Heart left ventricle (tissue), 16 donors: ENCODE measurements at places on chromosomes 13 and 19. TPM values are rescaled to one million over a fixed set of nuclear protein-coding genes. Genes with fewer than 3 reads are reported as not detected.
A peak's percentile ranks its signal among the peaks of the same experiment; 100 is the strongest.

- DNase-seq: no peak
Measured at GRCh38 chr19:48158210-48158790, 11.8 kb downstream of the LIG1 start.

GRCh38 chr13:94318418-94318817, 161.1 kb downstream of the DCT start:
- no peak for DNase-seq

- DNase-seq: no peak
Measured at GRCh38 chr19:4087787-4088679, 21.3 kb upstream of the ZBTB7A start.

GRCh38 chr19:52095172-52096014, at the start of gene ZNF841:
TSS of gene ZNF841 (minus strand) at chr19:52095765. CDS start at chr19:52084801, 10,964 bp downstream.
- peak; percentile 98 for DNase-seq

GRCh38 chr19:47024502-47024901, 4.9 kb downstream of the NPAS1 start:
- no peak for DNase-seq

DNA sequence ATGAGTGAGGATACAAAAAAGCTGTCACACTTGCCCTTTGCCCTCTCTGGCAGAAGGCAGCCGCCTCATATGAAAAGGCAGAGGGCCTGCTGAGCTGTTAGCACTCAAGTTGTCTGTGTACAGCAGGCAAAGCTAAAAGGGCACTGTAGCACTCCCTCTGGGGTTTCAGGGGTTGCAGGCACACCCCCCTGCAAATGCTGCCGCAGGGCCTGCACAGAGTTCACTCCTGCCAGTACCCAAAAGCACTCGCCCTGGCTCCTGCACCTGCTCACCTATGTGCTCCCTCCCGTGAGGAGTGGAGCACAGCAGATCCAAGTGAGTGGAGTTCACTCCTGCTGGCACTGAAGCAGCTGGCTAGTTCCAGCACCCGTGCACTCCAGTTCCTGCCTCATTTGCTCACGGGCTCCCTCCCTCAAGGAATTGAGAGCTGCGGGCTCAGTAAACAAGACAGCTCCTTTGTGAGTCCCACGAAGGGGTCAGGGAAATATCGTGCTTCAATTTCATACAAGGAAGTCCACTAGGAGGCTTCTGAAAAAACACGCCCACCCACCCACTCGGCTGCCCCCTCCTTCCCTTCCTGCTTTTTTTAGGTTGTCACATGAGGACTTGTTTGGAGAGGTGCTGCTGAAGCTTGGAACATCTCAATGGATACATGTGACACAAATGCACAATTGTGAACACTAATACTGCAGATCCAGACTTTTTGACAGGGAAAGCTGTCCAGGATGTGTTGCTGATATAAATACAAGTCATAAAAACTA, 9.9 kb upstream of the RCBTB2 start:
- peak; percentile 66 for DNase-seq

- DNase-seq: no peak
Measured at GRCh38 chr13:26619358-26619757, 61.9 kb downstream of the WASF3 start.

GRCh38 chr19:44712864-44713515, 14.0 kb downstream of the CEACAM16 start:
- DNase-seq: no peak

- DNase-seq: no peak
Measured at GRCh38 chr13:98484289-98485219, 92.4 kb downstream of the STK24 start.

DNA sequence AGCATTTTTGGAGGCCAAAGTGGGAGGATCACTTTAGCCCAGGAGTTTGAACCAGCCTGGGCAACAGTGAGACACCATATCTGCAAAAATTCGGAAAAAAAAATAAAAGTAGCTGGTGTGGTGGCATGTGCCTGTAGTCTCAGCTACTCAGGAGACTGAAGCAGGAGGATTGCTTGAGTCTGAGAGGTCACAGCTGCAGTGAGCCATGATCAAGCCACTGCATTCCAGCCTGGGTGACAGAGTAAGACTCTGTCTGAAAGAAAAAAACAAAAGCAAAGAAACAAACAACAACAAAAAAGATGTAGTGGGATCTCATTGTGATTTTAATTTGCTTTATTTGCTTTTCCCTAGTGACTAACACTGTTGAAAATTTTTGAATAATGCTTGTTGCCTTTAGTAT, 394.7 kb upstream of the KLHL1 start:
- DNase-seq: no peak

DNA sequence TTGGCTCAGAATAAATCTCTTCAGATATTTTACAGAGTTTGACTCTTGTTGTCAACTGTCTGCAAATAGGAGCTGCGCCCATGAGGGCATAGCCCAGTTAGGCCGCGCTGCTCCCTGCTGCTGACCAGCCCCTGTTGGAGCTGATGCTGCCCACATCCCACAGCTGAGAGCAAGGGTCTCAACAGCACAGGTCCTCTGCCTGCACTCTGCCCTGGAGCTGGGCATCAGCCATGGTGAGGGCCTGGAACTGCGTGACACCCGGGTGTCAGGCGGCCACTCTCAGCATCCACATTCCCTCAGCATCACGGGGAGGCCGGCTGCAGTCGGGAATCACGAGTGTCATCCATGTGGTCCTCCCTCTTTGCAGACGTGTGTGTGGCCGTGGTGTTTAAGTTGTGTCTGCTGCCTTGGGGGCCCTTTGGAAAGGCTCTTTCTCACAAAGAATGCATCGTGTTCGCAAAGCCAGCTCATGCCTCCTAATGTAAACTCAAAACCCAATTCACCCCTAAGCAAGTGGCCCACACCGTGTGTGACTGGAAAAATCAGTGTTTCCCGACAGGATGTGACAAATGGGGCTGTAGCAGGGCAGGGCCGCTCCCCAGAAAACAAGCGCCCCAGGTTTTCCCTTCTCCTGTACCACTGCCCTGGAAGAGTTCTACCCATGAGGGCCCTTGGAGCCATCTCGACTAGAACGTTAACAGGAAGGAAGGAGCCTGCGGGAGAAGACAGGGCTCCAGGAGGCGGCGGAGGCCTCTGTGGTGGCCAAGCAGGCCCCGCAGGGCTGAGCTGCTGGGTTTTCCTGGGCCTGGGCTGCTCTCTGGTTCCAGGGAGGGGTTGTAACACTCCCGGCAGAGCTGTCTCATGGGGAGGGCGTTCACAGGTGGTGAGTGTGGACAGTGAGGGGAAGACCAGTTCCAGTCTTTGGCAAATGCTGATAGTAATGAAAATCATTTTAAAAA, 20.3 kb downstream of the ATP11A start:
- DNase-seq: no peak

DNA sequence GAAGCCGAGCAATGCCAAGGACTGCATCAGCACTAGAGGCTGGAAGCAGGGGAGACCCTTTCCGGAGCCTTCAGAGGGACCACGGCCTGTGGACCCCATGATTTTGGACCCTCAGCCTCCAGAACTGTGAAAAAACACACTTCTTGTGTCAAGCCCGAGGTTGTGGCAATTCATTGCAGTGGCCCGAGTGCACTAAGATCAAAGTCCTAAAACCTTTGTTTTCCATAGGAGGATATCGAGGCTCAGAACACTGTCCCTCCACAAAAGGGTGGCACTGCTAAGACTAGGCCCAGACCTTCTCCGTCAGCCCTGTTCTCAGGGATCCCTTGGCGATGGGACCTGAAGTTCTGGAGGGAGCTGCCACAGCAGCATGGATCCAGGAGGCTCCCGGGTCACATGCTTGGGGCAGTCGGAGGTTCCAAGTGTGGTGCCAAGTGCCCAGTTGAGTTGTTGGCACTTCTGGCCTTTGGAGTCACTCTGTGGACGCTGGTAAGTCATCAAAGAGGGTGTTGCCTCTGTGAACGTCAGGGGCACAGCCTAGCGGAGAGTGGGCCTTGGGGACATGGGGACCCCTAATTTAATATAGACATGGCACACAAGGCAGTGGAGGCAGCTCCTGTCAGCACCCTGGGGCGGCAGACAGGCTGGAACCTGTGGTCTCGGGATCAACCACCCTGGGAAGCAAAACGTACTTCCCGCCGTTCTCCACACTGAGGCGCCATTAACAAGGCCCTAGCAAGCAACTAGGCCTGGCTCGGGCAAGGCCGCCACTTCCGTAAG, 199.2 kb downstream of the COL4A1 start:
- DNase-seq: peak; percentile 6

- no peak for DNase-seq
Measured at GRCh38 chr13:111905609-111905945, 161.4 kb upstream of the SOX1 start.

Gene CNN1
- total RNA-seq: 145 TPM

Gene PLIN5
- 88.6 TPM for total RNA-seq

Gene MBD3L2B
- total RNA-seq: not detected

Gene IL27RA
- 4.2 TPM for total RNA-seq

Gene MCEMP1
- not detected for total RNA-seq
